Uterus (tissue), 4 donors: ENCODE measurements at places on chromosomes 16 and 17. TPM values are rescaled to one million over a fixed set of nuclear protein-coding genes. Genes with fewer than 3 reads are reported as not detected.
A peak's percentile ranks its signal among the peaks of the same experiment; 100 is the strongest.

Gene WSCD1
- 3.8 TPM for total RNA-seq

DNA sequence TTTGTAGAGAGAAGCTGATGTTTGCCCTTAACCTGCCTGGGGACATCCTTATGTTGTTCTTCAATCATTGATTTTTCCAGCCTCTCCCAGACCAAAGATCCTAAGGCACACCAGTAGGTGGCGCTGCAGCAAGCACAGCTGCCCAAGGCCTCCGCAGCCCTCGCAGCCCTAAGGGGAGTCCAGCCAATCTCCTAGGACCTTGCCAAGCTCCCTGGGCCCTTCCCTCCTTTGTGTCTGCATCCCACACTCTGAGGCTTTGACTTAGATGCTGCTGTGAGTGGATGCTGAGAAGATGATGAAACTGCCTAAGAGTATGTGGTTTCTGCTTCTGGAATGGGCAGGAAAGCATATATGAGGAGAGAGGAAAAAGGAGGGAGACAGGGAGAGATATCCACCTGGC is 47.1 kb downstream of the SPACA3 start:
- peak; percentile 35 for DNase-seq

DNA sequence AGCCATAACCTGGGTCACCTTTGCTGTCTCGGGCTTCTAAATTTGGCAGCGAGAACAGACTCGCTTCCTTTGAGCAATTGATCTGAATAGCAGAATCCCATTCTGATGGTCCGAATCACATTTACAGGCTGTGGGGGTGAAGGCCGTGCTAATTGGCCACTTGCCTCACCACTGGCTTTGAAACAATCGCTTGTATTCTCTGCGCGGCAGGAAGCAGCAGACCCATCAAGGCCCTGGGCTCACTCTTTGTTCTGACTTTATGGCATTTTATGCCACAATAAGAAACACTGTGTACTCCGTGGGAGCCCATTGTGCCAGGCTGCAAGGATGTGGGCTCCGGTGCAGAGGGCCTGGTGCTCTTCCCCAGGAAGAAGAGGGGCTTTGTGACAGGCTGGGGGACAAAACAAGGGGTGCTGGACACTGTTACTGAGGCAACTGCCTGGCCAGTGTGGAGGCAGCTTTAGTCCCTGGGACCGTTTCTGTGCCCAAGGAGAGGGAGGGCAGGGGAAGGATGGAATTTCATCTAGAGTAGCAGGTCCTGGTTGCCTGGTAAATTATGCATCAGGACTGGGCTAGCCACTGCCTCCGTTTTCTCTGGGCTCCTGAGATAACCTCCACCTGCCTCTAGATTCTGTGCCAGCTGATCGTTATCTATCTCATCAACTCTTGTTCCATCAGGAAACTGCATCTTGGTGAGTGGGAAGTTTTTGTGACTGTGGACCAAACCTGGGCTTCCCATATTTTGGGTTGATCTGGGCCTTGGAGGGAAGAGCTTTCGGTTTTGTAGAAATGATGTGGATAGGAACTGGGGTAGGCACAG is 78.5 kb downstream of the MRC2 start:
- DNase-seq, result no peak

Gene NR1D1
- 5.3 TPM for total RNA-seq

Gene HASPIN
- not detected for total RNA-seq

DNA sequence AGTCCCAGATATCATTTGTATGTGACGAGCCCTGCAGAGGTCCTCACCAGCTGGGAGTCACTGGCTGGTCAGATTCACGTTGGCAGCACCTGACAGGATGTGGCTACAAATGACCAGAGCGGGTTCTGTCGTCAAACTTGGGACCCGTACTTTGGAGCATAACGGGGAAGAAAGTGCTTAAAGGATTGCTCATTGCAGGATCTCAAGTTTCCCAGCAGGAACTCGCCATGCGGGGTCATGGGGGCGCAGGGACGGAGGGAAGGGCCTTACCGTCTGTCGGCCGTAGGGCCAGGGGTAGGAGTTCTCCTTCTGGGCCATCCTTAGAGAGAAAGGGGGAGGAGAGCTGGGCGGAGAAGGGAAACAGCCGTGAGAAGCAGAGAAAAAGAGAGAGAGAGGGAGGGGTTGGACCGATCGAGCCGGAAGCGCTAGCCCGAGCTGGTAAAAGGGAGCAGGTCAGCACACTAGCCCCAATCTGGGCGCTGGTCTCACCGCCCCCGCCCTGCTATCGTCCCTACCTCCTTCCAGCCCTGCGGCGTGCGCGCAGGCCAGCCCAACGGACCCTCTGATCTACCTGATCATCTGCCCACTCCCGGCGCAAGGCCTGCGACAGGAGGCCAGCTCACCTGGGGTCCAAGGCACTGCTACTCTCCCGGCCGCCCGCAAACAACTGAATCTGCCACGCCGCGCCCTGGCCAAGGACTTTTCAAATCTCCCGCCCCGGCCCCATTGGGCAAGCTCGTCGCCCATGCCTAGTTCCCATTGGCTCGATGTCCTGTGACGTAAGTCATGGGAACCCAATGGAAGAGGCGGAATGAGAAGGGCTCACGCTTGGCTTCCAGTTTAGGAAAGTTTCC is at the start of gene AURKB:
AURKB (minus strand) TSS at position 669 of the 854 bp plus-strand sequence; CDS start at position 318, 351 bp downstream.
- peak; percentile 97 for DNase-seq

DNA sequence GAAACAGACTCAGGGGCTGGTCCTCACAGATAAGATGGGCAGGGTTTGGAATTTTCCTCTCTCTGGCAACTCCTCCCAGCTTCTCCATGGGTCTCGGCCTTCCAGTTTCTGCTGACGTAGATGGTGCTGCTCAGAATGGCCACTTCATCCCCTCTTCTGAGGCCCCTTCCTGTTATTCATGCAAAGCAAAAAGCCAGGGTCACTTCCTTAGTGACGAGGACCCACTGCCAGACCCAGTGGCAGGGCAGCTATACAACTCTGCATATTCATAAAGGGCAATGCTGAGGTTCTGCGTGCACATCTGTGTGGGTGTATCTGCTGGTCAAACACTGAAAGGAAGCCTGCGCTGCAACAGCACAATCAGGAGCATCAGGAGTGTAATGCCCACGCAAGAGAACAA is 108.8 kb downstream of the WSCD1 start:
- no peak for DNase-seq
